ENCODE measurements at places on chromosomes 16 and 17. TPM values are rescaled to one million over a fixed set of nuclear protein-coding genes. Genes with fewer than 3 reads are reported as not detected.

Gene ZDHHC1
- total RNA-seq: 0.52 TPM

Gene IL17C
- 0.60 TPM for total RNA-seq

Gene PRR15L
- not detected for total RNA-seq

Gene SLC38A8
- not detected for total RNA-seq

Gene NLRC5
- 474 TPM for total RNA-seq

Gene MINK1
- 117 TPM for total RNA-seq

Gene TBX4
- total RNA-seq: not detected

Gene CES1
- total RNA-seq: not detected

Gene KRTAP1-1
- total RNA-seq: not detected

Gene CCDC200
- total RNA-seq: 2.1 TPM

Gene MXRA7
- total RNA-seq: 13.9 TPM

Gene WNT3
- total RNA-seq: not detected

Gene SYNGR3
- 0.77 TPM for total RNA-seq

Gene XAF1
- total RNA-seq: 41.3 TPM

Gene MYL4
- total RNA-seq: not detected

Gene CCL4
- total RNA-seq: 2.9 TPM

Gene TPSG1
- not detected for total RNA-seq

Gene KRTAP9-4
- not detected for total RNA-seq

Gene KRTAP3-2
- not detected for total RNA-seq

Gene GAST
- total RNA-seq: not detected

Gene LRRC59
- total RNA-seq: 27.7 TPM

Gene ADAD2
- total RNA-seq: not detected

Gene TMIGD1
- not detected for total RNA-seq

Gene CSH2
- total RNA-seq: not detected

Gene VPS4A
- total RNA-seq: 52.2 TPM

Gene ABCC11
- 0.26 TPM for total RNA-seq

Data from naive thymus-derived CD8-positive, alpha-beta T cell (primary cell).